NCI-H1048 (cell line): ENCODE measurements at places on chromosomes 4 and X.

GRCh38 chr4:184370711-184371389 is 103.5 kb downstream of the IRF2 start:
- DNase-seq, result no peak

DNA sequence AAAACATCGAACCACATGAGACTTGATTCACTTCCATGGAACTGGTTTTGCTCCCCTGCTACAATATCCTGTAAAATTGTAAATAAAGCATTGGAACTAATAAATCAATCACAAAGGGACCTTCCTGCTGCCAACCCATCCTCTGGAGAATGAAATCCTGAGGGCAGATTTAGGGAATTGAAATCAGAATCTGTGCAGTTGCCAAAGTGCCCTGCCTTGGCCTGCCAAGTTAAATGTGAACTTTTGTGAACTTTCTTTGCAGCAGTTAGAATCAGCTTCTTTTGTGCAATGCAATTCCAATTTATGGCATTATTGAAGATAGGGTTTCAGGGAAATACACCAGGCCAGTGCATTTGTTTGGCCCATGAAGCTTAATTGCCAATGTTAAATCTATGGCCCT is 263.1 kb downstream of the PTTG2 start:
- DNase-seq, result no peak

DNA sequence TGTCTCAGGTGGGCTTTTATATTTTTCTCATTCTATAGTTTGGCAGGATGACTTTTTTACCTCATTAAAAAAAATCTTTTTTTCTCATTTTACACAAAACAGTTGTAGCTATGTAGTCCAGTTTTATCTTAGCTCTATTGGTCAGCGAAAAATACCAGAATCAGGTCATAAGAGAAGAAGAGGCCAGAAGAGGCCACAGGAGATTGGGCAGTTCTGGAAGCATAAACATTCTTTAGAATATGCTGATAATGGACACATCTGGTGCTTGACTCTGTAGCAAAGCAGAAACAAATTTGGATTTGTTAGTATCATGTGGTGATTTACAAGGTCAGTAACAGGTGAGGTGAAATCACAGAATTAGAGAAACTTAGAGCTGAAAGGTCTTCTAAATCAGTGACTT is 66.6 kb upstream of the ARHGAP24 start:
- DNase-seq, result no peak

GRCh38 chr4:83358410-83358809 is 23.8 kb upstream of the HPSE start:
- DNase-seq, result no peak

DNA sequence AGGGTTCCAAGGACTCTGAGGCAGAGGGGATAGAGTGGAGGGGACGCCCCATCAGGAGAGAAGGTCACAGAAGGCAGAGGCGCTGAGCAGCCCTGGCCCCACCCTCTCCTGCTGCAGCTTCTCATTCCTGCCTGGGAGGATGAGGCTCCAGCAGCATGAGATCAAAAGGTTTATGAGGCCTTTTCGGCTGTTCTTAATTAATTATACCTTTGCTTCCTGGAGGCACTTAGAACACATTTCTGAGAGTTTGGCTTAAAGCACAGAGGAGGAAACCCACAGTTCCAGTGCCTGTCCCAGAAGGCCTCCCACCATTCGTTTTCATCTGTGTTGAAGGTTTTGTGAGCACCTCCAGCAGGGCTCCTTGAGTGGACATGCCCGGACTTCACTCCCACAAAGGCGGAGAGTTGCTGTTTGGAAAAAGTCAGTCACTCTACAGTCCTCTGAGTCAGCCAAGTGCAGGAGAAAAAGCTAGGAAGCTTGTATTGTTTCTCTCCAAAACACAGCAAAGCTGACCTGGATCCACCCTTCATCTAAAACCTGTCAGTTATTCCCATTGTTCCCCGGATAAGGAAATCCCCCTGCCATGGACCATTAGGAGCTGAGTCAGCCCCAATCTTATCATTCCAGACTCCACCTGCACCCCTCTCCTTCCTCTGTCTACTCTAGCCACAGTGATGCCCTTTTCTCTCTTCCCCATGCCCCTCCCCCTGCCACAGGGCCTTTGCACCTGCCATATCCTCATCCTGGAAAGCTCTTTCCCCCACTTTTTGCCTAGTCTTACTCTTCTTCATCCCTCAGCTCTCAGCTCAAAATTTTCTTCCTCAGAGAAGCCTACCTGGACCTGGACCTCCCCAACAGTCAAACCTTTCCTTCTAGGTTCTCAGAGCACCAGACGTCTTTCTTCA is 276.8 kb downstream of the FBXW7 start:
- no peak for DNase-seq

DNA sequence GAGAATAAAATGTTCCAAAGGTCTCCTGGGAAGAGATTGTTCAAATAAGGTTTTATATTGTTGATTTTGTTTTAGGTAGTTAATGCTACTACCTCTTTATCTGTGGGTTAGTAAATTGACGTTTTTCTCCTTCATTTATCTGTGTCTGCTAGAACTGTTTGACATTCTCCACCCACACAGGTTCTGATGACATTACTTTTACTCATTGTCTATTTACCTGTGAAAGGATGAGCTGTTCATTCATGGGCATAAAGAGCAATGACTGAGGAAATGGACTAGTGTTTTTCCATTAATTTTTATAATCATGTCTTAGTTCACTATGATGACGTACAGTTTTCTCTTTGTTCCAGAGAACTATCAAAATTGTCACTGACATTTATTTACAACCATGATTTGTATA is 75.6 kb downstream of the CPE start:
- DNase-seq, result no peak

DNA sequence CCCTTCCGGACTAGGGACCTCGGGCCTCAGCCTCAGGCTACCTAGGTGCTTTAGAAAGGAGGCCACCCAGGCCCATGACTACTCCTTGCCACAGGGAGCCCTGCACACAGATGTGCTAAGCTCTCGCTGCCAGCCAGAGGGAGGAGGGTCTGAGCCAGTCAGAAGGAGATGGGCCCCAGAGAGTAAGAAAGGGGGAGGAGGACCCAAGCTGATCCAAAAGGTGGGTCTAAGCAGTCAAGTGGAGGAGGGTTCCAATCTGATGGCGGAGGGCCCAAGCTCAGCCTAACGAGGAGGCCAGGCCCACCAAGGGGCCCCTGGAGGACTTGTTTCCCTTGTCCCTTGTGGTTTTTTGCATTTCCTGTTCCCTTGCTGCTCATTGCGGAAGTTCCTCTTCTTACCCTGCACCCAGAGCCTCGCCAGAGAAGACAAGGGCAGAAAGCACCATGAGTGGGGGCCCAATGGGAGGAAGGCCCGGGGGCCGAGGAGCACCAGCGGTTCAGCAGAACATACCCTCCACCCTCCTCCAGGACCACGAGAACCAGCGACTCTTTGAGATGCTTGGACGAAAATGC is at the start of gene WAS:
Gene WAS, plus strand, starts transcription at position 389 of the 572 bp plus-strand sequence. Its CDS starts 55 bp downstream, at position 444.
- no peak for DNase-seq

- no peak for DNase-seq
Observed at GRCh38 chrX:107729558-107730297, 45.9 kb downstream of the TSC22D3 start.

DNA sequence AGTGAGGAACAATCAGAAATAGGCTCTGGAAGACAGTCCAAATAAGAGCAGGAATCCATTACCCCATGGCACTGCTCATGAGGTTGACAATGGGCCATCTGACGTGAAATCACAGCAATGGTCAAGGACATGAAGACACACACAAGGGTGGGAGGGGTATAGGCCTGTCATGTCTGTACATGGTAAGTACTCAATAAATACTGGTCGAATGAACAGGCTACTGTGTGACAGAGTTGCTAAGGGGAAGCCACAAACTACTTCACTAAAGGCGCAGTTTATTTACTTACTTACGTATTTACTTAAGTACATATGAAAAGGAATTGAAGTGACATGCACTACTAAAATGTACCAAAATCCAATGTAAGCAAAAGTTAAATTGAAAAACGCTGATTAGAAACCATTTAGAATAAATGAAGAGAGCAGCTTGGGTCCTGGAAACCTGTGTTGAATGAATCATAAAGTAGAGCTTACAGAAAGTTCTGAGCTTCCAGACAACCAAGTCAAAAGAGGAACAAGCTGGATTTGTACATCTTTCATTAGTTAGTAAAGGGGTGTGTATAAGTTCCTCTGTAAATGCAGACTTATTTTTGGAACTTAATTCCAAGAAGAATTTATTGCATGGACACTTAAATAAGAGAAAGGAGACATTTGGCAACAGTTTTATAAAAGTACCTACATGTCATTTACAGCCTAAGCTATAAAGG is 32.7 kb downstream of the ALPK1 start:
- DNase-seq, result no peak

DNA sequence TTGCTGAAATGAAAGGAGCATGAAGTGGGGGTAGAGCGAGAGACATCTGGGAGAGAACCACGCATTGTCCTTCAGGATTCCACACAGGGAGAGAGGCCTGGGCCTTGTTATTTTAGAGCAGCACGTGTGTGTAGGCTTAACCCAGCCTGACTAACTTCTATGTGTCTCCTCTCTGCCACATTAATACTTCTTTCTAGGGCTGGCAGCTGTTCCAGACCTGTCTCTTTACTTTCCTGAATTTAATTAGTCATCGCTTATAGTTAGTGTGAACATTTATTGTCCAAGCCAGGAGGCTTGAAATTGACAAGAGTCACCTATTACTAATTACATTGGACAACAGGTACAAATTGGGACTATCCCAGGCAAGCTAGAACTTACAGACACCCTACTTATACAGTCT is 51.3 kb downstream of the SMAD1 start:
- DNase-seq, result no peak
